Stimulated activated CD4-positive, alpha-beta T cell treated with anti-CD3 and anti-CD28 coated beads, TNF-alpha, amount 100 ng/mL, for 4 hours (primary cell): ENCODE measurements at places on chromosomes 3 and 15.

- DNase-seq, result no peak
These were observed 339.1 kb downstream of the NTRK3 start for GRCh38 chr15:87917480-87917879.

- no peak for DNase-seq
These were observed 146.4 kb downstream of the ERC2 start for GRCh38 chr3:56321892-56322291.

GRCh38 chr3:165635791-165636683 lies 201.2 kb downstream of the BCHE start:
- no peak for DNase-seq

- no peak for DNase-seq
These were observed 306.5 kb downstream of the IL20RB start for GRCh38 chr3:137264071-137264820.

- no peak for DNase-seq
These were observed 87.1 kb downstream of the CGNL1 start for GRCh38 chr15:57463360-57463759.

DNA sequence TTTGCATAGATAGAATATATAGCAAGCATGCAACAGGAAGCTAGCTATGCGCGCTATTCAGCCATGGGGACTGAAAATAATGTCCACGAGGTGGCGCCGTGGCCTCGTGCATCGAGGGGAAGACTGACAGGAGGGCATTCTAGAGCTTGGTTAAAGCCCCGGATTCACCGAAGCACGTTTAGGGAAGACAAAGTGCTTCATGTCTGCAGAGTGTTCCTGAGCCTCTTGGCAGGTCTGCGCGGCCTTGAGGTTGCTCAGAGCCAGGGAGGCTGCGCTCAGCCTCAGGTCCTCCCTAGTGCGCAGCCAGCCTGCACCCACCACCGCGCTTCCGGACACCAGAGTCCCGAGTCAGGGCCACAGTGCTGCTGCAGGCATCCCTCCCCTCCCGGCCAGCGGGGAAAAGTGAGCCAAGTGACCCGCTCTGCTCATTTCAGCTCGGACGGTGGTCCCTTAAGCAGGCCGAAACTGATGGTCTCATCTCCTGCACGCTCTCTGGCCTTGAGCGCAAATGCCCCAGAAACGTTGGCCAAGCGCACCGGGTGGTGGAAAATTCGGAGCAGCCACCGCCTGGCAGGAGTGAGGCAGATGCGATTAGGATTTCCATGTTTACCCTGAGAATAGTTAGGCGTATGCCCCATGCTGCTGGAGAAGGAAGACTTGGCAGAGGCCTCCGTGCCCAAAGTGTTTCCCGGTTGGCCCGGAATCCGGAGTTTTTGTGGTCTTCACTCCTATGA lies 24.8 kb downstream of the GABRA5 start:
- no peak for DNase-seq

DNA sequence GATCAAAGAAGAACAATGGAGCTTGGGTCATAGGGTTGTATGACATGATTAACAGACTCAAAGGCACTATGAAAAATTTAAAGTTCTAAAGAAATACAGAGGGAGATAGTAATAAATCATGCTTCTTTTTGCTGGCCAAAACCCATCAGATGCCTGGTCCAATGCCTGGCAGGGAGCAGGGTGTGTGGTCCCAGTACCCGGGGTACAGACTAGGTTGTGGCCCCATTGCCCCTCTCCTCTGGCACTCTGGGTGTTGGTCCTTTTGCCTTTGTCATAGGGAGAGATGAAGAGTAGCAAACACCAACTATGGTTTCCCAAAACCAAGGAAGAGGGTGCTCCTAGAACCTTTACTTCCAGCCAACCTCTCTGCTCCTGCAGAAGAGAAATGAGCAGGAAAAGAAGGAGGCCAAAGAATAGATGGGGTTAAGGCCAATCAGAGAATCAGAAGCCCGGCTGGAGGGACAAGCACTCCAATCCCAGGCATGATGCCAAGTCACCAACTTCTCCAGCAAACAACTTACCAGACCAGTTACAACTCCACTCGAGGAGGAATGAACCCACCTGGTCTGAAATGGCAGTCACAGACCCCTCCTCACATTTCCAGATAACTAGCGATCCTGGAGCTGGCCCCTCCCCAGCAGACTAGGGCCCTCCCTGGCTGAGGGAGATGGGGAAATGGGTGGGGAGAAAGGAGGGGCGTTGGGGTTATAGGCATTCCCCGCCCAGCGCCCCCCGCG lies 1.8 kb downstream of the IGDCC3 start:
- no peak for DNase-seq

GRCh38 chr3:195550723-195551122 lies 7.6 kb upstream of the PPP1R2 start:
- DNase-seq, result no peak

GRCh38 chr15:32956006-32956405 lies 238.2 kb downstream of the GREM1 start:
- DNase-seq, result no peak

DNA sequence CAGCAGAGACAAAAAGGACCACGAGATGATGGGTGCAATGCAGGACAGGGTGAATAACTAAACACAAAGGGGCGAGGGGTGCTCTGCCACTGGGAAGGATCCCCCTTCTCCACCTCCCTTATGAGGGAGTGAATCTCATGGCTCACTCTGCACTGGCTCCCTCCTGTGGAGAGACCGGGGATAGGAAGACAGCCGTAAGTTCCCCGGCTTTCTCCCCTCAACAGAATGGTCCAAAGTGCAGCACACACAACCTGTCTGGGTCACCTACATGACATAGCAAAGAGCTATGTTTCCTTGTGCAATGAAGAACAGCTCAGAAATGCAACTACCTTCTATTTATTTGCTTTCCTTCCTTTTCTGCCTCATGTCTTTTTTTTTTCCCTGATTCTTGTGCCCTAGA lies 7.8 kb upstream of the ACSBG1 start:
- no peak for DNase-seq

DNA sequence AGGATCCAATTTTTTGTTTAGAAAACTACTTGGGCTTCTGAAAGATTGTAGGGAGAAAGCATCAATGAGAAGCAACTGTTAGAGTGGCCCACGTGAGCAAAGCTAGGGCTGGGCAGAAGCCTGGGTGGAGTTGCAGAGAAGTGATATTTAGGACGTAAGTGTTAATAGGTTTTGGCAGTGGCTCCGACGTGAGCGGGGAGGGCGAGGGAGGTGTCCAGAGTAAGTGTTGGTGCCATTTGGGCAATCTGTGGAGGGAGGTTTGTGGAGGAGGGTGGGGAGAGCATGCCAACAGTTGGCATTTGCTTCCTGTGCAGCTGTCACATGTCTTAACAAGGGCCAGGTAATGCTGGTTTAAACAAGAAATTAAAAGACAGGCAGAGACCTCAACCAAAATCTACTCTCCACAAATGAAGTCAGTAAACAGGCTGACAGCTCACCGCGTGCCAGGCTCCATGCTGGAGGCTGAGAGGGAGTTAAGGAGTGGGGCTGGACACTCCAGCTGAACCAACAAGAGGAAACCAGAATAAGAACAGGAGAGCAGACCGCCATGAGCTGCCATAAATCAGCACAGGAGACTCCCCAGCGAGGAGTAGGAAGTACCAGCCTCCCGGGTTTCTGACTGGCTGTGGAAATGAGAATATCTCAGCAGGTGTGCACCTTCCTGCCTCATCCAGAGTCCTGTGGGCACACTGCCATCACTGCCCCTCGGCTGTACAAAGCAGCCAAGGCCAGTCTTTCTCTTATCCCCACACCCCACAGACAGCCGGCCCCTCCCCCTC lies 232.6 kb downstream of the ABHD5 start:
- no peak for DNase-seq

DNA sequence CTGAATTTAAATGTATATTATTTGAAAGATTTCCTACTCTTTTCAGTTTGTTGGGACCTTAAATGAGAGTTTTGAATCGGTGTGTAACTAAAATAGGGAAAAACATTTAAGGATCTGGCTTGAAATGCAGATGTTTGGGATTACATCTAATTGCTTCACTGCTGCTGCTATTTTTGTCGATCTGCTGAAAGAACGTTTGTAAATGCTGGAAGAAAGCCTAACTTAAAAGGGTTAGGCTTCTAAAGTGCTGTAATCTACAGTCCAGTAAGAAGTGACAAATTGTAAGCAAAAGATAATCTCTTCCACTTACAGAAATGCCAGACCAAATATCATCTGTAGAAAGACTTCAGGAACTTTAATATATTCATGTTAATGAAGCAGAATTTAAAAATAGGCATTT lies 691.6 kb downstream of the ZNF385D start:
- no peak for DNase-seq

DNA sequence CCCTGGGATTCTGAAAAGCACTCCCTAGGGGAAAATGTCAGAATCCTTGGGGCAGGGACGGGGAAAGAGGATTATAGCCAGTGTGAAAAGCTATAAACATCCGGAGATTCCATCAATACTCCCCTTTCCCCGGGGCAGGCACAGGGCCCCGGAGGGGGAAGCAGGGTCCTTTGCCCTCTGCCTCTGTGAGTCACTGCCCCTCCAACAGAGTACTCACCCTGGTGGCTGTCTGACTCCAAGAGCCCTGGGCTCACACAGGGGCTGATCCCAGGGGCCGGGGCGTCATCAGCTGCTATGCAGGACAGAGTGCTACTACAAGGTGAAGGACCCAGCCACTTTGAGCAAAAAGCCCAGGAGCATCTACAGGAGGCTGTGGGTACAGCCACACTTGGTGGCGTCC lies 133.0 kb upstream of the PRR20G start:
- DNase-seq, result no peak

GRCh38 chr3:195372220-195372619 lies 70.6 kb downstream of the ACAP2 start:
- DNase-seq, result no peak

- no peak for DNase-seq
These were observed 141.8 kb downstream of the XXYLT1 start for GRCh38 chr3:195129072-195129643.

GRCh38 chr3:184812662-184813042 lies 686 bp downstream of the VPS8 start:
- DNase-seq, result no peak

- no peak for DNase-seq
These were observed 143.4 kb upstream of the RASGRP1 start for GRCh38 chr15:38707802-38708671.

DNA sequence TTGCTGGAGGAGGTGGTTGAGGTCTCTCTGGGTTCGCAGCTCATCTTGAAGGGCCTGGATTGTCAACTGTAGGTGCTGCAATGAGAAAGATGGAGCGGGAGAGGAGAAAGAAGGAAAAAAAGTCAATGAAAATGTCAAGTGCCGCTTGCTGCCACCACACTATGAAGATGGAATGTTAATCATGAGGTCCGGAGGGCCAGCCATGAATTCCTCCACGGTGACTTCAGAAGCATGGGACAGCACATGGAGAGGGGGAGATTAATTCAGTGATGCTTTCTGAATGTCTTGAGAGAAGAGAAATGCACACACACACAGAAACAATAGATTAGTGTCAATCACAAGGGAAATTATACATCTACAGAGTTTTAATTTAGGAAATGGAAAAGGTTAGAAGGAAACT lies 171.9 kb downstream of the ERC2 start:
- no peak for DNase-seq

GRCh38 chr3:172699031-172699430 lies 11.8 kb downstream of the NCEH1 start:
- no peak for DNase-seq

GRCh38 chr3:197268294-197268693 lies 30.1 kb downstream of the DLG1 start:
- DNase-seq, result no peak

DNA sequence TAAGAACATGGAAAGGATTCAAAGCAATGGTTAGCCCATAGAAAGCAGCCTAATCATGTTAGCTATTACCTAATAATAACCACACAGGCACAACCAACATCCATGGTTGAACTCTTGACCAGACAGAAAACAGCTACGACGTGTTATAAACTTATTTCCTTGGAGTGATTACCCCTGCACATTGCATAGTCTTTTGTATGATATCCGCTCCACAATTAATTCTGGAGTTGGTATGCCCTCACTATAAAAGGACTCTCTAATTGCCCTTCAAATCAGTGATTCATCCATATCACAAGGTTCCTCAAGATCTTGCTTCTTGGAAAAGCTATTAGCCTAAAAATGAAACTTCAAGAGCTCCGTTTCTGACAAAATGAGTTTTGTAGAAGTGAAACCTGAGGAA lies 117.9 kb downstream of the SYNPR start:
- no peak for DNase-seq

DNA sequence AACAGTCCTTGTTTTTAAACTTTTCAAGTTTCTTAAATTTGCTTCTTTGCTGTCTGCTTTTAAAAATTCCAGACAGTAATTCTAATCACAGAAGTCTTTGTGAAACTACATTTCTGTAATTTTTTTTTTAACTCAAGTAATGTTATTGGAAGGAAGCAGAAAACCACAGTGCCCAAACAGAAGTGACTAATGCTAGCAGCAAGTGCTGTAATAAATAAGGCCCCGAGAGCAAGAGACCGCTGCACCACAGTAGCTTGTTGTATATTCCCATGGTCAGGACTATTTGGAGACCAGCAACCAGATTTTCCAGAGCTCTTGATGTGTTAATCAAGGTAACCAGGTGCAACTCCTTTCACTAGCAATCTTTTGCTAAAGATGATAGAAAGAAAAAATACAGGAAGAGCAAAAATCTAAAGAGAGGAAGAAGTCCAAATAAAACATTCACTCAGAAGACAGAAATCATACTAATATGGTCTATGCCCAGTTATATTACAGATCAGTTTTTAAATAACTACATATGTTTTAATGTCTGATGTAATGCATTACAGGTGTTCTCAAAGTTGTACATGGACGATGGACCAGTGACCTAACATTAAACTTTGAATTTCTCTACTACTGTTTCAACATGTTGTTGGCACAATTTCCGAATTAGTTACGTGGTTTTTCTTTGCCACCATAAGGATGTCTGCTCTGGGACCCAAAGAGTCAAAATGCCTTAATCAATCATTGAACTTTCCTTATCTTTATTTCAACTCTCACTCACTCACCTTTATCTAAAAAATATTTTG lies 36.4 kb downstream of the WWTR1 start:
- no peak for DNase-seq

- no peak for DNase-seq
These were observed 106.3 kb upstream of the SAMMSON start for GRCh38 chr3:69893274-69893673.

GRCh38 chr15:84633311-84634227 lies 20.5 kb downstream of the WDR73 start:
- DNase-seq, result peak; percentile 61

GRCh38 chr3:72887705-72888545 lies at the start of gene GXYLT2:
Gene GXYLT2 (plus strand): TSS chr3:72888046. CDS start chr3:72888234, 188 bp downstream.
- DNase-seq, result no peak

DNA sequence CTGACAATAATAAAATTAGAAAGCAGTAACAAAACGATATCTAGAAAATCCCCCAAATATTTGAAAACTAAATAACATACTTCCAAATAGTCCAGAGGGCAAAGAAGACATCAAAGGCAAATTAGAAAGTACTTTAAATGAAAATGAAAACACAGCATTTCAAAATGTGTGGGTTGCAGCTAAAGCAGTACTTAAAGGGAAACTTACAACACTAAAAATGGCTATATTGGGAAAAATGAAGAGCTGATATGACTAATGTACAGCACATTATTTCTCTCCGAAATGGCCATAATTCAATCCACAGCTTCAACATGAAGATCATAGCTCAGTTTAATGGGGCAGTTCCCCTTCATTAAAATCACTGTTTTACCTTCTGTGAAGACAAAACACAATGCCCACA lies 71.9 kb downstream of the FBXL22 start:
- DNase-seq, result no peak
